ENCODE measurements at places on chromosomes 5 and 9. TPM values are rescaled to one million over a fixed set of nuclear protein-coding genes. Genes with fewer than 3 reads are reported as not detected.

DNA sequence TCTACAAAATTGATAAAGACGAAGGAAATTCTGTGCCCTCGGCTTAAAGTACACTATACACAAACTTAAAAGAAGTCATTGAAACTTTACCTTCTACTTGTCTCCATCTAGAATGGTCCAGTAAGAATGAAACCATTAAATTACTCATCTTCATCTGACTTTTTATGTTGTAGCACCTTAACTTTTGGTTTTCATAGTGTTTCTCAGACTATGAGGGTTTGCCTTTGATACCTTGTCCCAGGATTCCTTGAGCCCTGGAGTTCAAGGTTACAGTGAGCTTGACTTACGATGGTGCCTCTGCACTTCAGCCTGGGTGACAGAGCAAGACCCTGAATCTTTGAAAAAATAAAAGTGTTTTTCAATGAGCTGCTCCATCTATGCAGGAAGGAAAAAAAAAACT is 132.2 kb downstream of the CDC42SE2 start:
- H3K4me3 ChIP-seq, result no peak overlapping the region
- peaks cover 19% of the 10 kb centered on the region for H3K36me3 ChIP-seq
- no peak overlapping the region for H3K27ac ChIP-seq

DNA sequence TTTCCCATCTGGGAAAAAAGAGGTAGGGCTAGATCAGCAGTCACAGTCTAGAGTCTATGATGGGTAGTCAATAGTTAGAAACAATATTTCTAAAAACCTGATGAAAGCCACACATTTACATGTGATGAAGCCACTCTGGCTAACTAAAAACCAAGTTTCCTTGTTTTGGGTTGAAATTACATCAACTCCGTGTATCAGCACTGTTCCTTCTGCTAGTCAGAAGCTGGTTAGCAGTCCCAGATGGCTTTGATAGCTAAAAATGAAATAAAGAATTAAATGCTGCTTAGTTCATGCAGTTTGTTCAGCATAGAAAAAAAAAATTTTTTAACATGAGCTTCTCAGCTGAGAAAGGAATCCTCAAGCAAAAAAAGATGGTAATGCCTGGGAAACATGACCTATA is 136.7 kb downstream of the FAM114A2 start:
- no peak for DNase-seq
- no peak overlapping the region for H3K4me3 ChIP-seq
- H3K4me1 ChIP-seq, result no peaks in the 10 kb centered on the region
- no peaks in the 10 kb centered on the region for H3K27me3 ChIP-seq
- H3K36me3 ChIP-seq, result no peaks in the 10 kb centered on the region

Gene MPDZ
- 16.6 TPM for total RNA-seq

GRCh38 chr9:96505316-96505991 is 55.5 kb downstream of the HABP4 start:
- no peak overlapping the region for H3K27ac ChIP-seq
- H3K4me1 ChIP-seq, result no peaks in the 10 kb centered on the region

Gene IFNK
- not detected for total RNA-seq

Gene WDR41
- total RNA-seq, result 57.3 TPM

DNA sequence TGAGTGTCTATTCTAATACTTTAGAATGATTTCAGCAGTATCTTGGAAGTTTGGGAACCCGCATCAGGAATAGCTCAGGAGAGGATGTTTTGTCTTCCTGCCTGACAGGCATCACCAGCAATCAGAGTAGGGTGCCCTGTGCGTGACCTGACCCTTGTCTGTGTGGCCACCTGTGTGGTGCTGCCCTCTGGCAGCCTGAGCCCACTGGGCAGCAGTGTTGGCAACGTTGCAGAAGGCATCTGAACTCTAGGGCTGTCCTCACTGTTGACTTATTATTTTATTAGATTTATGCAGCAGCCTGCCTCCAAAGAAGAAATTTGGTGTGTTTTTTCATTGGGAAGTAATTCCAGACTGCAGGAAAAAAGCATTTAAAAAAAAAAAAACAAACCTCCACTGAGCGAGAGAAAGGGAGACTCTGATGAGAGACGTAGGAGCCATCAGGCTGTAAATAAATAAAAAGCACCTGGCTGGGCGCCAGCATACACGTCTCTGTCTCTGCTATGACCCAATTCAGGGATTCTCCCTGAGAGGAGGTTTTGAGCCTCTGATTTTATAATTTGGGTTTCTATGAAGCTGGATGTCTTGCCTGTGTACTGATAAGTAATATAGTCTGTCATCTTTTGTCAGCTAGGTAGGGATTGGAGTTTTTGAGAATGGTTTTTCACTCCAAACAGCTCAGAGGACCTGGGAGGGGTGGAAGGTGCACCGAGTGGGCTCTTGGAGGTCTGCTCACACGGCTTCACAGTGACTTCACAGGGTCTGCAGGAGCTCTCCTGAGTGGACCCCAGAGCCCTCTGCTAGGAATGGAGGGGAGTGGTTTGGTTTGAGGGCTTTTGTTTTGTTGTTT is 49.0 kb downstream of the FAM78A start:
- no peaks in the 10 kb centered on the region for H3K4me1 ChIP-seq
- H3K4me3 ChIP-seq, result no peak overlapping the region
- H3K27me3 ChIP-seq, result no peaks in the 10 kb centered on the region

GRCh38 chr5:157160001-157160400 is 6.1 kb downstream of the GARIN3 start:
- H3K27ac ChIP-seq, result no peak overlapping the region
- no peaks in the 10 kb centered on the region for H3K27me3 ChIP-seq
- H3K4me1 ChIP-seq, result no peaks in the 10 kb centered on the region
- H3K36me3 ChIP-seq, result no peaks in the 10 kb centered on the region
- no peak for DNase-seq
- H3K4me3 ChIP-seq, result no peak overlapping the region

Data from Panc1 (cell line).